Karpas-422 (cell line): ENCODE measurements at places on chromosomes 13 and 19. TPM values are rescaled to one million over a fixed set of nuclear protein-coding genes. Genes with fewer than 3 reads are reported as not detected.

RXFP2 gene
- total RNA-seq = not detected in 2 replicates

CASP14 gene
- not detected in 2 replicates for total RNA-seq

ZNF112 gene
- not detected in 2 replicates for total RNA-seq

CDX2 gene
- total RNA-seq = not detected in 2 replicates

NPAS1 gene
- 4.8 and 5.7 TPM in 2 replicates for total RNA-seq

SMAD9 gene
- total RNA-seq = 0.19 TPM in 1 of 2 replicates, not detected in the other

ABCC4 gene
- total RNA-seq = 28.3 and 32.3 TPM in 2 replicates

ZNF208 gene
- not detected in 2 replicates for total RNA-seq
